BJ (cell line): ENCODE measurements at places on chromosomes 3 and 15. TPM values are rescaled to one million over a fixed set of nuclear protein-coding genes. Genes with fewer than 3 reads are reported as not detected.

DNA sequence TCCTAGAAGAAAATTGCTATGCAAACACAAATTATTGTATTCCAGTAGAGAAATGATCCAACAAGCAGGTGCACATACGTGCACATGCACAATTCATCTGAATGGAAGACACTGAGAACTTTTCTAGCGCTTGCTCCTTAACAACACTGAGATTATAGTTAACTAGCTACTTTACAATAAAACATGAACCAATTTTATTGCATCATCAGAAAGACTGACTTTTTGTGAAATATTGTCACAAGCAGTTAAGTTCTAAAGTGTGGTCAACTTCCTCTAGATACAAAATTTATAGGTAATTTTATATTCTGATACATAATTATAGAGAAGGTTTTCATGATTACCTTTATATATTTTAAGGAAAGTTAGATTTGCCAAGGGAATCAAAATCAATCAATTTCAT, 135.4 kb downstream of the ABI3BP start:
- no peak for DNase-seq

- peak; percentile 98 for DNase-seq
Measured at GRCh38 chr3:189937302-189938127, 183.2 kb downstream of the P3H2 start.

DNA sequence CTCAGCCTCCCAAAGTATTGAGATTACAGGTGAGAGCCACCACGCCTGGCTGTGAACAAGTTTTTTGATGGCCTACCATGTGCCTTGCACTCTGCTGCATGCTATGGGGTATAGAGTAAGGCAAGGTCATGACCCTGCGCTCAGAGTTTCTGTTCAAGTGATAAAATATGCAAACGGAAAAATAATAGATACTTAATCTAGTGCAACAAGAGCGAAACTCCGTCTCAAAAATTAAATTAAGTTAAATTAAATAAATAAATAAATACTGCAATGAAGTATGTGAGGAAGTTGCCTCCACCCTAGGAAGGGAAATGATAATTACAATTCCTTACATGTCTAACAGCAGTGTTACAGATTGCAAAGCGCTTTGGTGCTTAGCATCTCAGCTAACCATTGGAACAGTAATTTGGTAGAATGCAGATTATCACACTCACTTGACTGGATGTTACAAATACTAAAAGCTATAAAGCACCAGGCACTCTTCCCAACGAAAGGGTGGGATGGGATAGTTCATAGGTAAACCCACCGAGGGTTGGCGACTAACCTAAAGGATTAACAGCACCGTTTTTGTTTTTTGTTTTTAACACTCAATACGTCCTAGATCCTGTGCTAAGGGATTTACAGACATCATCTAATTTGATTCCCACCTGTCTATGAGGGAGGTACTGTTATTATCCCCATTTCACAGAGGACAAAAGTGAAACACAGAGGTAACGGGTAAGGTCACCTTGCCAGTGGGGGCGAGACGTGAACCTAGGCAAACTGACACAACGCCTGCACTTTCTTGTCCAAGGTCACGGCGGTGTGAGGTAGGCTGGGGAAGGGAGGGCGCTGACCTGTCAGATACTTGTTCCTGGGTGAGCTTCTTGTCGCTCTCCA, 793 bp upstream of the FANCD2 start:
- no peak for DNase-seq

SLC12A1 gene
- polyA plus RNA-seq: not detected in 2 replicates

DNA sequence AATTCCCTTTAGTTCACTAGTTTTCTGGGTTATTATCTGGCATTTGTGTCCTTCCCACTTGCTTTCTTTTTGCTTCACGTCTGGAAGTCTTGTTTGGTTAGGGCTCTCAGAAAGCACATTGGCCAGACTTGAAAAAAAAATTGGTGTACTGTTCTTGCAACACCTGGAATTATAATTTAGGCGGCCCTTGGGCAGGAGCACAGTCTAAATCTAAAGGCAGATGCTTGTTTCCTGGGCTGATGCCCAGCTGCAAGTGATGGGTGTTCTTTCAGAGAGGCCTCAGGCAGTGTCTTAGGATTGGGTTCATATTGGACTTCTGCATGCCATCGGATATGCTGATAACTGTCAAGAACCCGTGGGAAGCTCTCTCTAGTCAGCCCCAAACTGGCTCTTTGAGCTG, 521.5 kb downstream of the PDCD6IP start:
- no peak for DNase-seq
